SIG-M5 (cell line): ENCODE measurements at places on chromosomes 16 and 17.

GRCh38 chr17:66647391-66647983 is 187.4 kb upstream of the CACNG5 start:
- DNase-seq: no peak

- DNase-seq: no peak
Measured at GRCh38 chr16:85373741-85374570, 239.2 kb upstream of the GSE1 start.

GRCh38 chr17:67680445-67681224 is 37.1 kb upstream of the NOL11 start:
- no peak for DNase-seq

DNA sequence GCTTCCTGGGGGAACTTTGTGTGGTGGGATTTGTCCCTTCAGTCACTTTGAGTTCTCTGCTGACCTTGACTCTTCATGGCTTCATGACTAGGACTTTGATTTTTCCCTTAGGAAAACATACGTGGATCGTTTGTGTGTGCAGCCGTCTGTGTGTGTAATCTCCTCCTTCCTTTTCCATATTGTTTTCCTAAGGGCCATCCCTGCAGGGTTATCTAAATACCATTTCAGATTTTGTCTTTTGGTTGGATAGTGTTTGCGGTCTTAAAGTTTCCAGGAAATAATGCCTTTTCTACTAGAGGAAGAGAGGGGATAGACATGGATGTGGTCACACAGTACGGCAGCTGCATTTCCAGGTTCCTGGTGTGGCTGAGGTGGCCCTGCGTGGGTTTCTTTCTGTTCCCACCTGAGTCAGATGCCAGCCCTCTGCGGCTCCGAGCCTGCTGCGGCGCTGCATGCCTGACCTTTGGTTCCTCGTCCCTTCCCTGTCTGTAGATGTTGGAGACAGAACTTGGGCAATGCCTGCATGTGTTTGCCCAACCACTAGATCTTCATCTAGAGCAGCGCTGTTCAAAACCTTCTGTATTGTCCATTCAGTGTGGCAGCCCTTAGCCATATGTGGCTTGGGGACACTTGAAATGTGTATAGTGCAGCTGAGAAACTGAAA is 72.0 kb upstream of the LGALS9 start:
- no peak for DNase-seq

DNA sequence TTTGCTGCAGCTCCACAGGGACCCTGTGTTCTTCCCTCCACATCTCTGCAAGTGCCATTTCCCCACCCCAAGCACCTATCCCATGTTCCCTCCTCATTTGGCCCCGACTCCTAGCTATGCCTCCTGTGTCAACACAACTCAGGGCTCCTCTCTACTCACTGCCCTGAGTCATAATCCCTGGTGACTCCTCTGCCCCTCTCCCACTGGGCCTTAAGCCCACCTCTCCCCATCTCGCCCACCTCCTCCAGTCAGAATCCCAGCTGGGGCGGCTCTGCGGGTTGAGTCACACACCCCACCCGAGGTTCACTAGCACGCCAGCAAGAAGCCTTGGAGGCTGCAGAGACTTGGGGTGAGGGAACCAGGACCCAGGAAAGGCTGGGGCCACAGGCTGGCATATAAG is 346.2 kb downstream of the FOXL1 start:
- no peak for DNase-seq

DNA sequence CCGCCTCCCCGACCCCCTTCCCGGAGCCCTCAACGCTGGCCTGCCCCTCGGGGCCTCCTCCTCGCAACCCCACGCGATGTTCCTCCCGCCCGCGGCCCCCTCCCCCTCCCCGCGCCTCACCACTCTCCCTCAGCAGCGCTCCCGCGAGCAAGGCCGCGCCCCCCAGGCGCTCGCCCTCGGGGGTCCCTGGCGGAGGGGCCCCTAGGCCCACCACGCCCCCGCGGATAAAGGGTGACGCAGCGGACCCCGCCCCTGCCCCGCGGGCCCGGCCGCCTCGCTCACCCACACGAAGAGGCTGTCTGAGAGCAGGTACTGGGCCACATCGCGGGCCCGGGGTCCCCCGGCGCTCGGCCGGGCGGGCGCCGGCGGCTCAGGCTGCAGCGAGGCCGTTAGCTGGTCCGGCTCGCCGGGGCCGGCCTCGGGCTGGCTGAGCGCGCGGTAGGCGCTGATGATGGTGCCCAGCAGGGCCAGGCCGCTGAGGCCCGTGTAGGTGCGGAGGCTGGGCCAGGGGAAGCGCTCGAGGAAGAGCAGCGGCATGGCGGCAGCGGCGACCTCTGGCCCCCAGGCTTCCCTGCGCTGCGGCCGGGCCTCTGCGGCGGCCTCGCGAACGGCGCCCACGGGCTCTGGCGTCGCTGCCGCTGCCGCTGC is 430 bp downstream of the AMFR start:
- DNase-seq: no peak

DNA sequence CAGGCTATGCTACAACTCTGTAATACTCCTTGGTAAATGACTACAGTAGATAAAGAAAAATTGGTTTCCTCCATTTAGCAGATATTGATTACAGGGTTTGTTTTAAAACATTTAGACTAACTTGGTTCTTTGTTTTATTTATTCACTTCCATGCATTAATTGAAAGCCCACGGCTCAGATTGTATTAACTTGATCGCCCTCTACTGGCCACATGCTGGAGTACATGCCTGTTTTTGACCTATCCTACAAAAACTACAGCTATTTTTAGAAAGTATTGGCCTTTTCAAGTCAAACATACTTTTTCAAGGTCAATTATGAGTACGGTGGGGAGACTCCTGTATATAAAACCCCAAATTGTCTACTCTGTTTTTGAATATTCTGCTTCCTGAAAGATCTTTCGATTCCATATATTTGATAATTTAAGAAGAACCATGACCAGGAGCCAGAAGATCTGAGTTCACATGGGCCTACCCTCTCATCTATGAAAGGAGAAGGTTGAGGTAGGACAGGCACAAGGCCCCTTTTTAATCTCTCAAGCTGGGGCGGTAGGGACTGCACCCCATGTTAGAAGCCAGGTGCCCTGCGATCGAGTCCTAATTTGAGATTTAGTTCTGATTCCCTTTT is 51.8 kb downstream of the CA10 start:
- DNase-seq: no peak

GRCh38 chr17:81666342-81667191 is at the start of the genes CCDC137 and OXLD1:
TSS of gene CCDC137 (plus strand) at chr17:81666737. CDS start at chr17:81666767, 30 bp downstream.
TSS of gene OXLD1 (minus strand) at chr17:81666605. CDS start at chr17:81666577, 28 bp downstream.
- peak; percentile 60 for DNase-seq

- no peak for DNase-seq
Measured at GRCh38 chr17:44071772-44072171, 1.2 kb downstream of the G6PC3 start.

- DNase-seq: no peak
Measured at GRCh38 chr16:65384441-65384840, 262.6 kb upstream of the CDH11 start.

DNA sequence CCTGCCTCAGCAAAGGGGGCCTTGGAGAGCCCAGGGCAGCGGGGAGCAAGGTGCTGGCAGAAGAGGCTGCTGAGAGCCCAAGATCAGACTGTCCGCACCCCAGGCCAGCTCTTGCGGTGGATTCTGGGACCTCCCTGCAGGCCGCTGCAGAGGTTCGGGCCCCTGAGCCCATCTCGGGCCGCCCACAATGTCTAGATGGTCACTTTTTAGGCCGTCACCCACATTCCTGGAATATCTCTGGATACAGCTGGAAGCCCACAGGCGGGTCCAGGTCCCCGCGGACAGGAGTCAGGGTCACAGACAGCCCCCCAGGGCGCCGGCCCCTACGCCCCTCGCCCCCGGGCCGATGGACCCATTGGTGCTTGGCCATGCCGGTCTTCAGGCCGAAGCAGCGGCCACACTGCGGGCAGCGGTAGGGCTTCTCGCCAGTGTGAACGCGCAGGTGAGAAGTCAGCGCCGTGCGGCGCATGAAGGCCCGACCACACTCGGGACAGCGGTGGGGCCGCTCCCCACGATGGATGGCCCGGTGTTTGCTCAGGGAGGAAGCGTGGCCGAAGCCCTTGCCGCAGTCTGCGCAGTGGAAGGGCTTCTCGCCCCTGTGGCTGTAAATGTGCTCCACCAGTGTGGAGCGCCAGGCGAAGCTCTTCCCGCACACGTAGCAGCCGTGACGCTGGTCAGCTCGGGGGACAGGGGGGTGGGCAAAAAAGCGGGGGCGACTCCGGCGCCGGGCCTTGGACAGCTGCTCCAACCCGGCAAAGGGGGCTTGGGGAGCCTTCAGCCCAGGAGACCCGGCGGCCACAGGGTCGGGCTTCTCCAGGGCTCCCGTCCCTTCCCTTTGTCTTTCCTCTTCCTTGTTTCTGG is 2.1 kb downstream of the ZNF747 start:
- DNase-seq: no peak

DNA sequence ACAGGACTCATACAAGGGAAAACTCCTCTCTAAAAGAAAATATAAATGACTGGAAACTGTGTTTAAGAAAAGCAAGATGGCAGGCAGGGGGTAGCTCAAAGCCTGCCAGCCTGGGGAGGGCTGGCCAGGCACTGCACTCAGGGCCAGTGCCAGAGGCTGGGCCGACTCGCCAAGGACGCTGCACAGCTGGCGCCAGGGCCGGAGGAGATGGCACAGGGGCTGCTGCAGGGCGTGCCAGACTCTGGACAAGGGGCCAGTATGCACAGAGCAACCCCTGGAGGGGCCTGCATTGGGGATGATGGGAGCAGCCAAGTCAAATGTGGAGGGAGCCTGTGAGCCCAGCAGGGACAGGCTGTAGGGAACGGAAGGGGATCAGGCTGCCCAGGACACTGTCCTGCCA is 4.0 kb downstream of the PKMYT1 start:
- no peak for DNase-seq

DNA sequence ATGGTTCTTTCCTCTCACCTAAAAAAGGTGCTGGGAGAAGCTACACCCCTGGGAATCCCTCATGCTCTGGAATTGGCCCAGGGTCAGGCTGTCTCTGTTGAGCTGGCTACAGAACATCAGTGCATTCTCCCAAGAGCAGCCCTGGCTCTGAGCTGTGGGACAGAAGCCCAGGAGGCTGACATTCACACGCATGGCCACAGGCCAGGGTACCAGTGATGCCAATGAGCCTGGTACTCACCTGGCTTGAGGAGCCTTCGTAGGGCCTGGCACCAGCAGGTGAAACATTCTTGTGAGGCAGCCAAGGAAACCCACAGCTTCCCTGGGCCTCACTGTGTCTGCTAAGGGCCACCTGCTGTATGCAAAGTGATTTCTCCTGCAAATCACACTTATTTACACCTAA is 121.7 kb upstream of the CCL2 start:
- DNase-seq: no peak

- DNase-seq: no peak
Measured at GRCh38 chr17:10192461-10192860, 5.9 kb downstream of the GAS7 start.

DNA sequence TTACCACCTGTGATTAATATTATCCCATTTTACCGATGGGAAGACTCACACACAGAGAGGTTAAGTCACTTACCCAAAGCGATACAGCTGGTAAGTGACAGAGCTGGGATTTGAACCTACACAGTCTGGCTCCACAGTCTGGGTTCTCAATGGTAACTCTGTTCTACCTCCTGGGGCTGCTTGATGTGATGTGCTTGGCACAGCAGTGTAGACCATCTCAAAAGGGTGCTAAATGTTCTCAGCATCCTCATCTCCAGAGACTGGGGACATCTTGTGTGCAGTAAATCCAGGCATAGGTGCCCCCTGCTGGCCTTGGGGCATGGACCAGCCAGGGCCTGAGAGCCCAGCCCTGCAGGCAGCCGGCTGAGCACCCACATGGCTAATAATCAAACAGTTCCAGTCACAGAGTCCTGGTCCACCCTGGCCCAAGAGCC is 15.4 kb upstream of the KATNB1 start:
- DNase-seq: no peak

GRCh38 chr16:49012961-49013726 is 268.5 kb downstream of the CBLN1 start:
- no peak for DNase-seq

GRCh38 chr17:81053041-81053970 is 18.4 kb downstream of the BAIAP2 start:
- no peak for DNase-seq

GRCh38 chr16:67594256-67594915 is 32.1 kb downstream of the CTCF start:
- DNase-seq: no peak

DNA sequence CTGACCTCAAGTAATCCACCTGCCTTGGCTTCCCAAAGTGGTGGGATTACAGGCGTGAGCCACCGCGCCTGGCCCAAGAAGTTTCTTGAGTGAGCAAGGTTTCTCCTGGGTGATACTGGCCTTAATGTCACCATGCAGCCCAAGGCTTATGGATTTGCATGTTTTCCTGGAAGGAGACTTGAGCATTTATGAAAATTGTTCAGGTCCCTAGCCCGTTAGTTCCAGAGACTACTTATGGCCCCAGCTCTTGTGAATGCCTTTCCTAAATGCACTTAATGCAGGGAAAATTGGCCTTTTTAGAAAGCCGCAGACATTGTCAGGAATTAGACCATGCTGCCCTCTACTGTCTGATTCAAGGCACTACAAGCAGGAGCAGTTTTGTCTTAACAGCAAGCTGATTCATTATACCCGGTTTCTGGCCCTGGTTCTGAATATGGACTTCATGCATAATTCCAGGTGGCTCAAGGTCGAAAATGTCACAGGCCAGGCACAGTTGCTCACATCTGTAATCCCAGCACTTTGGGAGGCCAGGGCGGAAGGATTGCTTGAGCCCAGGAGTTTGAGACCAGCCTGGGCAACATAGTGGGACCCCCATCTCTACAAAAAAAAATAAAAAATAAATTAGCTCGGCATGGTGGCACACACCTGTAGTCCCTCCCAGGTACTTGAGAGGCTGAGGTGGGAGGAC is 91.3 kb downstream of the SNX29 start:
- no peak for DNase-seq

GRCh38 chr16:49589544-49590031 is 216.0 kb downstream of the C16orf78 start:
- DNase-seq: no peak

- DNase-seq: no peak
Measured at GRCh38 chr17:37507111-37507510, 17.4 kb downstream of the DUSP14 start.

- DNase-seq: no peak
Measured at GRCh38 chr16:70659953-70660671, 13.8 kb downstream of the IL34 start.

DNA sequence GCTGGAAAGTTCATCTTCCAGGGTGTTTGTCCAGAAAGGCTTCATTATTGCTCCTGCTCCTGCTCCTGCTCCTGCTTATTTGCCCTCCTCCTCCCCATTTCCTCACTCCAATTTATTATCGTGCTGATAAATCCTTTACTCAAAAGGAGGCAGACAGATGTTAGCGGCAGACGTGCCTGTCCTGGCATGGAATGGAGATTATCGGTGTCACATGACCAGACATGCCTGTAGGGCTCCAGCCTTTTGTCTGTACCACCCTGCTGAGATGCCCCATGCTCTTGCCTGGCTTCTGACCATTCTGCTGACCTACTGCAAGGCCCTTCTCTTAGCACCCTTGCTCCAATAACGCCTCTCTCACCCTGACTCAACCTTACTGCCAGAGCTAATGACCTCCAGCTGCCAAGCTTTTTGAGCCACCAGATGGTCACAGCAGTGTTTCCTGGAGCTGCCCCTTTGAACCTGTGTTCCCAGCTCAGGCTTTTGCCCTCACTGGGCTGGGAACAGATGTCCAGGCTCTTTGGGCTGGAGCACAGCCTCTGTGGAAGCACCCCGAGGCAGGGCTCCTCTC is 12.8 kb downstream of the DNAH9 start:
- DNase-seq: no peak

- no peak for DNase-seq
Measured at GRCh38 chr17:1347589-1348323, 52.3 kb downstream of the YWHAE start.

- DNase-seq: no peak
Measured at GRCh38 chr17:38508570-38508950, 80.3 kb downstream of the ARHGAP23 start.

GRCh38 chr16:21001262-21001661 is 100.7 kb downstream of the LYRM1 start:
- no peak for DNase-seq

- DNase-seq: no peak
Measured at GRCh38 chr16:31143011-31143693, 6.7 kb downstream of the PRSS36 start.
